DMS79 treated with DMSO at 0.1 percent for 48 hours (cell line): ENCODE measurements at places on chromosomes 1 and 21.

- no peak for DNase-seq
These were observed 801 bp upstream of the GORAB start for GRCh38 chr1:170530972-170531757.

DNA sequence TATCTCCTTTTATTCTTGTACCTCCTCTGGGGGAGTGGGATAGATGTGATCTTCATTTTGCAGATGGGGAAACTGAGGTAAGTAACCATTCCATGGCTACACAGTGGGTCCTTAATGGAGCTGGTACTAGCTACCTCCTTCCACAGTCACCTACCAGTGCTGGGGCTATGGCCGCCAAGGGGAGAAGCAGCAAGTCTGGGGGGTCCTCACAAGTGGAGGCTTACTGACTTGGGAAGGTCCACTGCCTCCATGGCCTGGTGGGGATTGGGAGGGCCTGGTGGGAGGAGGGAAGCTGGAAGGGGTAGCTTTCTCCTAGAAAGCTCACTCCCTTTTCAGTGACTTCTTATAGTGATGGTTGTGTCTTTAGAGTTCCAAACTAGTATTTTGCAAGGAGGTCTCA is 5.9 kb upstream of the FOXO6 start:
- no peak for DNase-seq

GRCh38 chr1:111776391-111776790 is 20.7 kb downstream of the DDX20 start:
- DNase-seq = no peak

- no peak for DNase-seq
These were observed 142.8 kb downstream of the PRDM16 start for GRCh38 chr1:3211582-3212375.

DNA sequence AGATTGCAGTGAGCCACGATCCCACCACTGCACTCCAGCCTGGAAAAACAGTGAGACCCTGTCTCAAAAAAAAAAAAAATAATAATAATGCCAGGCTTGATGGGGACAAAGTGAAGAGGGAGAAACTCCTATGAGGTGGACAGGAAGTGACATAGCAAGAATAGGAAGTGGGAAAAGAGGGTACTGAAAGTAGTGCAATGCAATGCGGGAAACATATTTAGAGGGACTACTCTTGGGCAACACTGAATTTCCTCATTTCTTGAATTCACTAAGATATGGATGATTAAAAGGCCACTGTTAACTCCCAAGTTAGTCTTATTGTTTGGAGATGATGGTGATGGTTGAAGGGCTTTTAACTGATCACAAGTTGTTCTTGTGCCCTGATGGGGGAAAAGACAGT is 21.6 kb upstream of the KCNA2 start:
- no peak for DNase-seq

DNA sequence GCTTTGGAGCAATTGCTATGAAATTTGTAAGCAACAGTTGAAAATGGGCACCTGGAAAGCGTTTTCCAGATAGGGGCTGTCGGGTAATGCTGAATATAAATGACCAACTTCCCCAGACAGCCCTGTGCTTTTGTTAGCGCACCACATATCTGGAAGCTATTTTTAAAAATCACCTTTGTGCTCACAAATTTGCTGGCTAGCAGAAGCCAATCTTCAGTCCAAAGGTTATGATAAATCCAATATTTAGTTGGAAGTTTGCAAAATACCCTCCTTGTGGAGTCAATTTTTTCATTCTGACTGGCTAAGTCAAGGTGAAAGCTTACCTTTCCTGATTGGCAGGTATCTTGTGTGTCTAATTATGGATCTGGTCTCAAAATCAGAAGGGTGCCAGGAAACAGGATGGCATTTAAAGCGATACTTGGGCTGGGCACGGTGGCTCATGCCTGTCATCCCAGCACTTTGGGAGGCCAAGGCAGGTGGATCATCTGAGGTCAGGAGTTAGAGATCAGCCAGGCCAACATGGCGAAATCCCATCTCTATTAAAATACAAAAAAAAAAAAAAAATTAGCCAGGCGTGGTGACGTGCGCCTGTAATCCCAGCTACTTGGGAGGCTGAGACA is 124.1 kb upstream of the AJAP1 start:
- DNase-seq = no peak

DNA sequence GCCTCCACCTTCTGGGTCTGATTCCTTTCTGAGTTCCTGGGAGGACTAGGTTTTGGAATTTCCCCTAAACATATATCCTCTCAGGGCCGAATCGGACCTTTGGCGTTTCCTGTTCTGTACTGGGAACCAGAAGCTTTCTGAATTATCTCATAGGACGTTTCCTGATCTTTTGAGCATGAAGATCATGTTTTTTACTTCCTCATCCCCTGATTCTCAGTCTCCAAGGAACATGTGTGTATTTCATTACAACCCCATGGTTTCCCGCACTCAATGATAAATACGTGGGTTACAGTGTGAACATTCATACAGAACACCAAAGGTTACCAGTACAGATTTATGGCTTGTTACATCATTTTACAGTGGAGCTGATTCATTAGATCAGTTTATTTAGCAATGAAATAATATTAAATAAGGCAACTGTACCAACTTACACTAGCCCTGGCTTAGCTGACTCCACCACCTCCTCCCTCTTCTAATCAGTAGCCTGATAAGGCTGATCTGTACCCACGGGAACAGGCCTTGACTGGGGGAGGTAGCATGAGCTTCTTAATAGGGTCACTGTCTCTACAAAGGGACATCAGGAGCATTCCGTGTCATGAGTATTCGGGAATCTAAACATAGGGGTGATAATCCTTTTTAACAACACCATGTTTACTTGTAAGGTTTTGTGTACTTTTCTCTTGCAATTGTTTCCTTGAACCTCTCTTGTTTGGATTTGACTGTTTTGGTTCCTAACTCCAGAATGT is 57.8 kb upstream of the ERRFI1 start:
- no peak for DNase-seq

GRCh38 chr1:226362891-226363447 is 44.9 kb downstream of the PARP1 start:
- DNase-seq = no peak

- no peak for DNase-seq
These were observed 425.5 kb downstream of the KCTD3 start for GRCh38 chr1:215992620-215993019.

- DNase-seq = no peak
These were observed 80.1 kb downstream of the FCRL5 start for GRCh38 chr1:157472056-157472701.

DNA sequence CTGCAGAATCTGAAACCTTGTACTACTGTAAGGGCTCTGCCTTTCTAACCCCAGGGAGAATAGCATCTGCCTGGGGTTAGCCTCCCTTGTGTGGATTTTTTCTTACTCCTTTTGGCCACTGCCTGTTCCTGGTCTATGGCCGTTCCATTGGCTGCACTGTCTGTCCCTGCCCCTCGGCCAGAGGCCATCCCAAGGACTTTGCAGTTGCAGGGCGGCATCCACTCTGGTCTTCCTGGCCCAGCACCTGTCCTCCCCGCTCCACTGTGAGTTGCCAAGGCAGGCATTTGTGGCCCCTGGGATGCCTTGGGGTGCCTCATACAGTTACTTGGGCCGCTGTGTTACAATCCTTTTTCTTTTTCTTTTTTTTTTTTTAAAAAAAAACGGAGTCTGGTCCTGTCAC is 45.8 kb downstream of the PDE9A start:
- no peak for DNase-seq

- DNase-seq = no peak
These were observed 6.5 kb downstream of the TDRKH start for GRCh38 chr1:151783796-151784195.

GRCh38 chr1:189216886-189217285 is 1260.8 kb downstream of the BRINP3 start:
- DNase-seq = no peak

- DNase-seq = no peak
These were observed 45.6 kb downstream of the AZIN2 start for GRCh38 chr1:33126411-33127000.

DNA sequence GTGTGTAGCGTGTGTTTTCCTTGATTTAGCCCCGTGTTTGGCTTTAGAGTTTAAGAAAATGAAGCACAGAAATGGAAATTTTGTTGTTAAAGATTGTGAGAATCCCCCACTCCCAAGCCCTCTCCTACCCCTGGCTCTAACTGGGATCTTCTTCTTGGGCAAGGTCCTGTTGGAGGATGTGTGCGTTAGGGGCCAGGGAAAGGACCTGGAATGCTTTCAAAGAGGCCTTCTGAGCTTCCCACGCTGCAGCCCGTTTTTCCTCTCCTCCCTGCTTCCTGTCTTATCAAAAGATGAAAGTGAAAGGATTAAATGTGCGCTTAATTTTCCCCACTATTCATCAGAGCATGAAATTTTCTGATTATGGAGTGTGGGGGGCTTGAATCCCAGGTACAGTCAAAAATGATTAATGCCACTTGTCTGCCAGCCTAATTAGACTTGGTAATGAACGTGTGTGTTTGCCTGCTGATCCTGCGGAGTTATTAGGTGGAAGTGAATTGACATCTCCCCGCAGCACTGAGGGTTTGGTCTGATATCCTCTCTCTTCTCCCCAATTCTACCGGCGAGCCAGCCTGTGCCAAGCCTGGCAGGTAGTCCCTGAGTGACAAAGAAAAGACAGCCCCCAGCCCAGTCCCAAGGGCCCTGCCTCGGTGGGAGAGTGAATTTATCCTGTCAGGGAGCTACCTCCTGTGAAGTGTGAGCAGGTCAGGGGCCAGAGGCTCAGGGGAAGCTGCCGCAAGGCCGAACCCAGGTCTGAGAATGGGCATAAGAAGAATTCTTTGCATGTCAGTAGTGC is 4.9 kb downstream of the RASSF5 start:
- DNase-seq = peak; percentile 77

GRCh38 chr1:3264456-3264855 is 190.0 kb upstream of the ARHGEF16 start:
- DNase-seq = no peak

- DNase-seq = peak; percentile 29
These were observed 69.7 kb upstream of the USP24 start for GRCh38 chr1:55284856-55285255.

DNA sequence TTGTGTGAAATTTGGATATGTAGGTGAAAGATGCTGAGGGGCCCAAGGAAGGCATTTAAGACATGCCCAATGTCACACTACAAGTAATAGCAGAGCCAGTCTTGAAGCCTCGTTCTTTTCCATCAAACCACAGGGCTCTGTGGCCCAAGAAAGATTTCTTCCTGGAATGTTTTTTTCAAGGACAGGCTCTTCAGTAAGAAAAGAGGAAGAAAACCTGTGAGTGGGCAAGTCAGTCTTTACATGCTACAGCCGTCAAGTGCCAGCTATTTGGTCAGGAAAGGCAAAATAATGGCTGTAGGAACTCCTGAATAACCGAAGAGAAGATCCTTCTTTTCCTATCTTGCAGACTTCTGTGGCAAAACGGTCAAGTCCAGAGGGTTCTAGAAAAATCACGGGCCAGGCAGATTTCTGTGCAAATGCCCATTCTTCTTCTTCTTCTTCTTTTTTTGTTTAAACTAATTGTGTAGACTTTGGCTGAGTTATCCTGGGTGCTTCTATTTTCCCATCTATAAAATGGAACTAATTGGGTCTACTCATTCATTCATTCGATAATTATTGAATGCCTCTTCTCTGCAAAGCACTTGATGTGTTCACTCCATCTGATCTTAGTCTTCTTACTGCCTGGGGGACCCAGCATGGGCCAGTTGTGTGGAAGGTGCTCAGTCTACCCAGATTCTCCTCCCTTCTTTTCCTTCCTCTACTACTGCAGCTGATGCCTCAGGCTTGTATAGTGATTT is 1.9 kb upstream of the ID3 start:
- peak; percentile 81 for DNase-seq

DNA sequence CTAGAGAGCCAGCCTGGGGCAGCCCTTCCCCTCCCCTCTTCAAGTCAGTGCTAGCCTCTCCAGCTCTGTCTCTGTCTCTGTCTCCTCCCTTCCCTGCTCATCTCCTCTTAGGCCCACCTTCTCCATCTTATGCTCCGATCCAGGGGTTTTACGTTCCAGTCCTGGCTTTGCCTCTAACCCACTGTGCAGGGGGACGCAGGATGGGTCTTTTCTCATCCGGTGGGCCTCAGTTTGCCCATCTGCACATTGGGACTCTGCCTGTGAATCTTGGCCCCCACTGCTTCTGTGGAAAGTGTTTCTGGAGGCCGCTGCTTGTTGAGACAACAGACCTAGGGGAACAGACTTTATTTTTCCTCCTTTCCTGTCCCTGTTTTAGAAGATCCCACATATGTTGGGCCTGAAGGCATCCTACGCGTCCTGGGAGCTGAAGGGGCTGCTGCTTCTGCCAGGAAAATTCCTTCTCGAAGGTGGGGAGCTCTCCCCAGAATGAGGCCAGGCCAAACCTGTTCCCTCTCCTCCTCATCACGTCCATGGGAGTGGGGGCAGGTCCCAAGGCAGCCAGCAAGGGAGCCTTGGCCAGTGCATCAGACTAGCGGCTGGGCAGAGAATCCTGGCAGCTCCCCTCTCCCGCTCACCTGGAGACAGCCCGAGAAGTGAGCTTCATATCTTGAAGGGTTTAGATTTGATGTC is 99.5 kb upstream of the CSF3R start:
- DNase-seq = no peak

- peak; percentile 62 for DNase-seq
These were observed 93.7 kb upstream of the ARHGEF16 start for GRCh38 chr1:3360646-3361257.

DNA sequence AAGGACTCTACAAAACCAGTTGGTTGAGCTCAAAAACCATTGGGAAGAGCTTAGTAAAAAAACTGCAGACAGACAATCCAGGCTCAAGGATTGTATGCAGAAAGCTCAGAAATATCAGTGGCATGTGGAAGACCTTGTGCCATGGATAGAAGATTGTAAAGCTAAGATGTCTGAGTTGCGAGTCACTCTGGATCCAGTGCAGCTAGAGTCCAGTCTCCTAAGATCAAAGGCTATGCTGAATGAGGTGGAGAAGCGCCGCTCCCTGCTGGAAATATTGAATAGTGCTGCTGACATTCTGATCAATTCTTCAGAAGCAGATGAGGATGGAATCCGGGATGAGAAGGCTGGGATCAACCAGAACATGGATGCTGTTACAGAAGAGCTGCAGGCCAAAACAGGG is 104.0 kb upstream of the BMP8A start:
- DNase-seq = no peak

DNA sequence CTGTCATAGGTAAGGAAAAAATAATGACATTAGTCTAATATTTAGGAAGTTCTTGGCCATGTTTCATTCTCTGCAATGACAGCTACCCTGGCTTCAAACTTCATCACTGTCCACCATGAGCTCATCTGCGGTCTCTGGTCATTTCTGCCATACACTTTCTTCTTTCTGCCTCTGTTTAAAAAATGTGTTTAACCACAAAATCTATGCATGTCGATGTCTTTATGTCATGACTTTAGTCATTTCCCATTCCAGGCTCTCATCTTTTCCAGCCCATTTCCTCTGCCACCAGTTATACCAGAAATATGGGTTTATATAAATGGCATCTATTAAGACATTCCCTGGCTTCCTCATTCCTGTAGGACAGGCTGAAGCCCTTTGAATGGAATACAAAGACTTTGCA is 68.5 kb upstream of the DUSP10 start:
- DNase-seq = no peak

- no peak for DNase-seq
These were observed 248.2 kb downstream of the MATN1 start for GRCh38 chr1:30475201-30475600.

GRCh38 chr1:160814316-160814715 is 18.3 kb downstream of the LY9 start:
- no peak for DNase-seq

GRCh38 chr1:26163684-26164035 is 4.8 kb downstream of the FAM110D start:
- DNase-seq = no peak
